SK-MEL-5 (cell line): ENCODE measurements at places on chromosomes 6 and 20.
A peak's percentile ranks its signal among the peaks of the same experiment; 100 is the strongest.

- no peak for DNase-seq
These were observed 6.9 kb upstream of the VEGFA start for GRCh38 chr6:43762966-43763695.

DNA sequence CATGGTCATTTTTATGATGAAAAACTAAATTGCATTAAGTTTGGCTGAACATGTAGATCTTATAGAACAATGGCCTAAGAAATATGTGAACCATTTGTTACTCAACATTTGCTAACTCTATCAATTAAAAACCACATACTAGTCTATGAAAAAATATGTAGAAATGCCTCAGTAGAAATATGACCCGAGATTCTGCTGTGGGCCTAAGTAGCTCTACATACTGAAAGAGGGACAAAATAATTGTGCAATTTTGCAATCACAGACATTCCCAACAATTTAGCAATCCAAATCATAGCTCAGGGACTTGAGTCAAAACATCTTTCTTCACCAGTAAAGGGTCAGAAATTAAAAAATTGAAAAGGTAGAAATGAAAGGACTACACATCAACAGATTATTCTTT lies 619.0 kb downstream of the FRK start:
- no peak for DNase-seq

- DNase-seq, result no peak
These were observed 80.5 kb downstream of the VEGFA start for GRCh38 chr6:43850314-43851203.

DNA sequence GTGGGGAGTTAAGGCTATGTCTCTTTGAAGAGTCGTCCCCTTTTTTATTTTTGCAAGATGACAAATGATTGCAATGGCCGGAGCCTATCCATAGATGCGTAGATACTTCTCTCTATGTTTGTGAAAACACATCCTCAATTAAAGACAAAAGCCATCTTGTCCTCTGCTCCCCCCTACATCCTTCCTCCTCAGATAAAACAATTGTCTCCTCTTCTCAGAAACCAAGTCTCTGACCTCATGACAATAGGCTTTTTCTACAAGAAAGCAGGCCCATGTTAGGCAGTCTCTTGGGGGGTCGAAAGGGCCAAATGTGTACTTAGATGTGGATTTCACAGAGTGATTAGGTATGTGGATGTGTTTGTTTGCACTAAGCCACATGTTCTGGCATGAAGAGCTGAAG lies 51.1 kb upstream of the SSTR4 start:
- peak; percentile 72 for DNase-seq

GRCh38 chr20:50559149-50559548 lies 49.0 kb downstream of the PTPN1 start:
- no peak for DNase-seq

- peak; percentile 80 for DNase-seq
These were observed 8.3 kb downstream of the CEP250 start for GRCh38 chr20:35463455-35464300.

DNA sequence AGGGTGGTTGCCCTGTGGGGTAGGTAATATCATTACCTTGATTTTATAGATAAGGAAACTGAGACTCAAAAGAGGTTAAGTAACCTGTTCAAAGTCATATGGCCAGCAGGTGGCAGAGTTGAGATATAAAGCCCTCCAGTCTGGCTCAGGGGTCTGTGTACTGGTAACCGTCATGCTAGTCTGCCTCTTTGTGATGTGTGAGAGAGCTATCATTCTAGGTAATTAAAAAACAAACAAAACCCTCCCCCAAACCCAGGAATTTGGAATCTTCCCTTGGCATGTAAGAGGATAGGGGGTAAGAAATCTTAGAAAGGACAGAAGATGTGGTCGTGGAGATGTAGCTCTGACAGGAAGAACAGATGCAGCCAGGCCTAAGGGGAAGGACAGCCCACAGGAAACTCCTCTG lies 206.0 kb downstream of the CDC5L start:
- peak; percentile 73 for DNase-seq
